Lower leg skin (tissue), 4 donors: ENCODE measurements at places on chromosomes 7 and 10. TPM values are rescaled to one million over a fixed set of nuclear protein-coding genes. Genes with fewer than 3 reads are reported as not detected.

DNA sequence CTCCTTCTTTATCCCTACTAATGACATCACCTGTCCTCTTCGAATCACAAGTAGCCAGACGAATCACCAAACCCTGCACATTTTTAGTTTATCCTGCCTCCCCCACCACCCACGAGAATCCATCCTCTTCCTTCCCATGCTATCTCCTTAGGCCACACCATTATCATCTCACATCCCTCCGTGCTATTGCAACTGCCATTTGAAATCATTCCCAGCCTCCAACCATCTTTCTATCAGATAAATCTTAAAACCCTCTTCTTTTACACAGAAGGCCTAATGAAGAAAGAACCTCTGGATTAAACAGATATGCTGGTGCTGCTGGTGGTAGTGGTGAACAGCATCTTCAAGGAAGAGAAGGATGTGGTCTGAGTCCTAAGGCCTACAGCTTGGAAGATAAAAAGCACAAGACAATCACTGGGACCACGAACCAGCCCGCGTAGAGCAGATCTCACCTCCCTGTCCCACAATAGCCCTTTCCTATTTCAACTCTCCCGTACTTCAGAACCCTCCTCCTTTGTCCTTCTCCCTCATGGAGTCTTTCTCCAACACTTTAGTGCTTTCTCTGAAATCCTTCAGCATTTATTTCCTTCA, 403.1 kb downstream of the SFMBT2 start:
- no peak for DNase-seq

Gene NUTM2E
- total RNA-seq: not detected

DNA sequence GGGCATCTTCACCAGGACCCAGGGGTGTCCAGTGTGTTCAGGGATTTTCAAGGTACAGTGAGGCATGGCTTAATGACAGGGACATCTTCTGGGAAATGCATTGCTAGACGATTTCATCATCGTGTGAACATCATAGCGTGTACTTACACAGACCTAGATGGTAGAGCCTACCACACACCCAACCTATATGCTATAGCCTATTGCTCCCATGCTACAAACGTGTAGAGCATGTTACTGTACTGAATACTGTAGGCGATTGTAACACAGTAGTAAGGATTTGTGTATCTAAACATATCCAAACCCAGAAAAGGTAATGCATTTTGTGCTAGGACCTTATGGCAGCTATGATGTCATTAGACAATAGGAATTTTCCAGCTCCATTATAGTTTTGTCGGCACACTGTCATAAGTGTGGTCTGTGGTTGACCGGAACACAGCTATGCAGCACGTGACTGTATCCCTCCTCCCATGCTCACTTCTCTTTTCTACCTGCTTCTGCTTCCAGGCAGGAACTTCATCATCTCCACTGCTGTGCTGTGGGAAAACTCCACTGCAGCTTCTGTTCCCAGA, 416.2 kb upstream of the NFE2L3 start:
- no peak for DNase-seq

DNA sequence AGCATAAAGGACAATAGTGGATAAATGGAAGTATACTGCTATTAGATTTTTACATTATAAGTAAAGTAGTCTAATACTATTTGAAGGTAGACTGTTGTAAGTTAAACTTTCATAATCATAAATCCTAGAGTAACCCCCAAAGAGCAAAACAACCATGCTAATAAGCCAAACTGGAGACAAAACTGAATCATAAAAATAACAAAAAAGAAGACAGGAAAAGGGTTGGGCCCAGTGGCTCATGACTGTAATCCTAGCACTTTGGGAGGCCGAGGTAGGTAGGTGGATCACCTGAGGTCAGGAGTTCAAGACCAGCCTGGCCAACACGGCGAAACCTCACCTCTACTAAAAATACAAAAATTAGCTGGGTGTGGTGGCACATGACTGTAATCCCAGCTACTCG, 9.7 kb downstream of the CACUL1 start:
- DNase-seq: no peak

DNA sequence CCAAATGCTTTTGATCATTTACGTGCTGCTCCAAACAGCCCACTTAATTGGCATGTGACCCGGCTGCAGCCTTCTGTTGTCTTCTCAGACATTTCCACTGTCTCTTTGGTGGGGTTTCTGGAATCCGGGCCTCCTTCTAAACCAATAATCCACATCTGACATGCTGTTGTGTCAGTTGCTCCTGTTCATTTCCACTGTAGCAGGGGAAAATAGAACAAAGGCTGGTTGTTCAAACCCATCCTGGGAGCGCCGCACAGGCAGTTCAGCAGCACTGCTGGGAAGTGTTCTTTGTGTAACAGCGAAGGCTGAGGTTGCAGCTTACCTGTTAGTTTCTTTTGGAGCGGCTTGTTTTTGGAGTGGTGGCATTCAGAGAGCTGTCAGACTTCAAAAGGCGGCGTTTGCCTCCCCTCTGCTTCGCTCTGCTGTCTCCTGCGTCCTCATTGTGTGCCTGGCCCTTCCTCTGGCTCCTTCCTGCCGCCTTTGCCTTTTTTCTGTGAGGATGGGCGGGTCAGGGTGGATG, 149.4 kb downstream of the SNX10 start:
- no peak for DNase-seq

- no peak for DNase-seq
Measured at GRCh38 chr10:66337211-66337610, 588.6 kb upstream of the LRRTM3 start.

DNA sequence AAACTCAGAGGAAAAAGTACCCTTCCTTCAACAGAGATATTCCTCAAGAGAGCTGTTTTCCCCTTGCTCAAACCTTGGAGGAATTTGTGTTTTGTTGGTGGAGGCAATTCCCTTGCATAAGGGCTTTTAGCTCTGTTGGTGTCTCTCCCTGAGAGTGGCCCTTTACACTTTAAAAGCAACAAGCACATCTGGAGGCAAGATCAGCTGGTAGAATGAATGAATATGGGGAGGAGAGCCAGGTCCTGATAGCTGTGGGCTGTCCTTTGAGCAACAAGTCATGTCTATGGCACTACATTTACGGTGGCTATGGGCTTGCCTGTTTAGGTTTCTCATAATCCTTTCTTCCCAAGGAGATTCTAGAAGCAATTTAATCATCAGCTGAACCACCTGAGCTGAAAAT, 384.0 kb downstream of the SORCS3 start:
- no peak for DNase-seq

- DNase-seq: no peak
Measured at GRCh38 chr7:51040787-51041186, 258.1 kb upstream of the GRB10 start.

Gene APBB1IP
- 2.0 TPM for total RNA-seq

Gene PCLO
- 4.0 TPM for total RNA-seq

- DNase-seq: no peak
Measured at GRCh38 chr10:33627611-33628010, 293.1 kb upstream of the NRP1 start.

DNA sequence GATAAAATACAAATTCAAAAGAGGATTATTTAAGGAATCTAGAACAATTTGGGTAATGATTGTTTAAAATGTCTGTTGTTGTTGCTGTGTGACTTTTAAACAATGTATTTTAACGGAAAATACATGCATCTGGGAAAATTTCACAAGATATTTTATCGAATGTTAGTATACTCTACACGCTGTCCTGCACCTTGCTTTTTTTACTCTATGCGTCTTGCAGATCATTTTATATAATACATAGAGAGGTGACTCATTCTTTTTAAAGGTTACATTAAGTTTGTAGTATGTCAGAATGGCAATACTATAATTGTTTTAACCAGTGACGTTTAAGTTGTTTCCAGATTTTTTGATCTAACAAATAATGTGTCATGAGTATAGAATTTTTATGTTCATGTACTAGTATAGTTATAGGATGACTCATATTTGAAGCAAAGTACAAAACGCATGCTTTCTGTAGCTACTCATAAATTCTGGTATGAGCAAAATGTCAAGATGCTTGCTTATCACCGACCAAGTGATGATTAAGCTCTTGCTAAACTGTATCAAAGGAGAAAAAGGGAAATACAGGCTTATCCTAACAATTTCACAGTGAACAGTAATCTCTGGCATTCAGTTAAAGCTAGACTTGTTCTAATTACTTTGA, 4.9 kb downstream of the DKK1 start:
- no peak for DNase-seq

- no peak for DNase-seq
Measured at GRCh38 chr7:130272381-130273080, 5.9 kb downstream of the CPA2 start.

Gene PLPP4
- total RNA-seq: not detected

GRCh38 chr7:131255242-131255641, 72.4 kb upstream of the MKLN1 start:
- DNase-seq: no peak
